ENCODE measurements at places on chromosomes 5 and 9. TPM values are rescaled to one million over a fixed set of nuclear protein-coding genes. Genes with fewer than 3 reads are reported as not detected.

Gene ANKRD18B
- 4.8 TPM for total RNA-seq

Gene TYRP1
- total RNA-seq = not detected

Gene NNT
- total RNA-seq = 11.9 TPM

Gene PCDHGA12
- 0.03 TPM for total RNA-seq

Gene NR6A1
- 1.8 TPM for total RNA-seq

Gene CCNI2
- total RNA-seq = 0.07 TPM

Gene BNC2
- 6.2 TPM for total RNA-seq

Gene OMD
- not detected for total RNA-seq

Gene TAS2R1
- total RNA-seq = not detected

Gene SMIM33
- not detected for total RNA-seq

Gene SLC2A6
- 19.9 TPM for total RNA-seq

Gene FOXD4L4
- 0.07 TPM for total RNA-seq

Gene MARCHF11
- total RNA-seq = not detected

Gene HSDL2
- total RNA-seq = 24.3 TPM

Gene FAM163B
- total RNA-seq = not detected

Gene GRIN1
- 0.66 TPM for total RNA-seq

Gene UGT3A2
- not detected for total RNA-seq

Gene PCDHB2
- 3.9 TPM for total RNA-seq

Gene GLRA1
- total RNA-seq = not detected

Gene ZBTB6
- total RNA-seq = 5.3 TPM

Gene TRAF1
- total RNA-seq = 2.7 TPM

Gene C9orf72
- total RNA-seq = 3.4 TPM

Gene NIM1K
- 0.30 TPM for total RNA-seq

Gene ABO
- total RNA-seq = not detected

Gene TMEM252
- not detected for total RNA-seq

Gene COL23A1
- not detected for total RNA-seq

Gene CAVIN4
- total RNA-seq = 0.29 TPM

Gene PTPRD
- 0.20 TPM for total RNA-seq

Gene IRX2
- total RNA-seq = 1.7 TPM

Gene VCP
- total RNA-seq = 277 TPM

Gene NR5A1
- 0.09 TPM for total RNA-seq

Gene PCDHA7
- total RNA-seq = 0.05 TPM

Gene POLK
- 10.4 TPM for total RNA-seq

Gene TLX3
- not detected for total RNA-seq

Gene TMEM167A
- 70.2 TPM for total RNA-seq

Gene KIF27
- 1.1 TPM for total RNA-seq

Gene ELAVL2
- 0.05 TPM for total RNA-seq

Gene FOXD4L3
- total RNA-seq = 0.12 TPM

Gene CRB2
- 0.09 TPM for total RNA-seq
